ENCODE measurements at places on chromosomes 5 and 9.

- no peak for DNase-seq
Measured at GRCh38 chr9:21904776-21905175, 89.4 kb downstream of the CDKN2A start.

GRCh38 chr5:61678966-61679365 lies 346.9 kb downstream of the ZSWIM6 start:
- no peak for DNase-seq

DNA sequence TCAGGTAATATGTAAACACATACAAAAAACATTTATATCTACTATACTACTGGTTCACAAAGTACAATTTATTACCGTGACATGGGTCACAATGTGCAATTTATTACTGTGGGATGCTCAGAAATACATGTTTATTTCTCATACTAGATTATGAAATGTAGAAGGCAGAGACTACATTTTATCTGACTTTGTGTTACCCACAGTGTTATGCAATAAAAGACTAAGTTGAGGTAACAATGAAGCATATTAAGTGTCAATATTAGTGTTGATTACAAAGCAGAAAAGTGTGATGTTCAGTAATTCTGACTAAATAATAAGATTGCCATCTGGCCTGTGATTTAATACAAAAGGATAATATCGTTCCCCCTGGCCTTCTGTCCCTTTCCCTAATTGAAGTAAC lies 42.4 kb downstream of the CPLANE1 start:
- no peak for DNase-seq

- DNase-seq = no peak
Measured at GRCh38 chr5:58455066-58455465, 4.8 kb downstream of the PLK2 start.

DNA sequence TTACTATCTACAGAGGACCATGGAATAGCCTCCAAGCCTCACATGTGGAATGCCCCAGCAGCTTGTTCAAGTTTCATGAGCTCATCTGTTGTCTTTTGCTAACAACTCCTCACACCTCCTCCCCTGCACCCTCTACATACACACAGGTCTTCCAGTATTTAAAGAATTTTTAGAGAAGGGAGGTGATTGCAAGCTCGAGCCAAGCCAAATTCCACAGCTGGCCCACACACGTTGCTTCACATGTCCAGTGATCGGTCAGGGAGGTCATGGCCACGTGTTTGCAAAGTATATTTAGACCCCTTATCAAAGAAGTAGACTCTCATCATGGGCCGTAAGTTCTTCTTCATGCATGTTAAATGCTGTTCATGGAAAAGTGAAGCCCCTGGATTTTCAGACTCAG lies 281.7 kb downstream of the OSTF1 start:
- no peak for DNase-seq

DNA sequence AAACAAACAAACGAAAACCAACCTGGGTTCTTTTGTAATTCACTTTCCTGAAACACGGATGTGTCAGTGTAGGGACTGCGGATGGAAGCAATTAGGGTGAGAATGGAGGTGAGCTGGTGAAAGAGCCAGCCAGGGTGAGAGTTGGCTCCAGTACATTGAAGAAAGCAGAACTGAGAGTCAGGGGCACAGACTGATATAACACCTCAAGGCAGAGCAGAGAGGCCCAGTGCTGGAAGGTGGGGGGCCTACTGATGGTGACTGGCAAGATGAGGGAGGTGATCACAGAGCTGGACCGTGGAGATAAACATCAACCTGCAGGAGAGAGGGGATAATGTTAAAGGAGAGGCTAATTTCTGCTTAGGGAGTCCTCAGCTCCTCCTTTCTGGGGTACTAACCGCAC lies 221.1 kb downstream of the MAN2A1 start:
- DNase-seq = no peak

- no peak for DNase-seq
Measured at GRCh38 chr9:1890816-1891215, 124.3 kb upstream of the SMARCA2 start.

- DNase-seq = no peak
Measured at GRCh38 chr5:57824047-57824446, 341.4 kb upstream of the ACTBL2 start.

DNA sequence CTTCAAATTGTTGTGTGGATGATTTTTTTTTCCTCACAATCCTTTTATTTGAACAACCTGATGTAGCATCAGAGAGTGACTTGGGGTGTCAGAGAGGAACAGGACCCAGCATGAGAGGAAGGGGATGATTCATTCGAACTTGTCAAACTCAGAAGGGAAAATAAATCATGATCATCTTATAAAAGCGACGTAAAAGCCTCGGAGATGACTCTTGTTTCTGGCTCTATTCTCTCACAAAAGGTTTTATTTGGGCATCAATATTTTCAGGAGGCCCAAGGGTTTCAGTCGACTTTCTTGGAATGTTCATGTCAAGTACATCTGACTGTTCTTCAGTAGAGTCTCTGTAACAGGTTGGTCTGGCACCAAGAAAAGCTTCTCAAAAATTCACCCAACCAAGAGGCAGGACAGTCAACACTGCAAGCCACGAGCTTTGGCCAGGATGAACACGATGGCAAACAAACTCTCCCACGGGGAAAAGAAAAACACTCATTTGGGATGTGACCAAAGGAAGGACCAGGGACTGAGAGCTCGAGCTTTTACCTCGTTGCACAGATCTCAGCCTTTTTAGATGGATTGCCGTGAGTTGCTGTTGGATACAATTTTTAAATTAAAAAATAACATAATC lies 55.1 kb downstream of the ANKH start:
- no peak for DNase-seq

- DNase-seq = no peak
Measured at GRCh38 chr9:1100945-1101344, 50.8 kb downstream of the DMRT2 start.

DNA sequence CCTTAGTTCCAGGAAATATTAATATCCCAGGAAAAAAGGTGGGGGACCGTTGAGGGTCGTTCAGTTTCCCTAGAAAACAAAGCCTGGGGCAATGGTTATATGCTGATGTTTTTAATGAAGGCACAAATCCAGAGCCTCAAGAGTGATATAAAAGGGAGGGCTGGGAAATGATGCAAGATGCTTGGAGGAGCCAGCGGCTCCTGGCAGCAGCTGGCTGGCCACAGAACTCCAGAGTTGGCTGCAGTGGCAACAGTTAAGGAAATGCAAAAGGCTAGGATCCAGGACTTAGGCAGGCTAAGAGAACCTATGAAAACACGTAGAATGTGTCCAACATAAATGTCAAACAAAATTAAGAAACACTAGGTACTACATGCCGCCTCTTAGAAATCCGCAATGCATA lies 31.0 kb upstream of the B4GALT1 start:
- no peak for DNase-seq

GRCh38 chr5:179343719-179344430 lies 1.4 kb downstream of the ADAMTS2 start:
- DNase-seq = no peak

DNA sequence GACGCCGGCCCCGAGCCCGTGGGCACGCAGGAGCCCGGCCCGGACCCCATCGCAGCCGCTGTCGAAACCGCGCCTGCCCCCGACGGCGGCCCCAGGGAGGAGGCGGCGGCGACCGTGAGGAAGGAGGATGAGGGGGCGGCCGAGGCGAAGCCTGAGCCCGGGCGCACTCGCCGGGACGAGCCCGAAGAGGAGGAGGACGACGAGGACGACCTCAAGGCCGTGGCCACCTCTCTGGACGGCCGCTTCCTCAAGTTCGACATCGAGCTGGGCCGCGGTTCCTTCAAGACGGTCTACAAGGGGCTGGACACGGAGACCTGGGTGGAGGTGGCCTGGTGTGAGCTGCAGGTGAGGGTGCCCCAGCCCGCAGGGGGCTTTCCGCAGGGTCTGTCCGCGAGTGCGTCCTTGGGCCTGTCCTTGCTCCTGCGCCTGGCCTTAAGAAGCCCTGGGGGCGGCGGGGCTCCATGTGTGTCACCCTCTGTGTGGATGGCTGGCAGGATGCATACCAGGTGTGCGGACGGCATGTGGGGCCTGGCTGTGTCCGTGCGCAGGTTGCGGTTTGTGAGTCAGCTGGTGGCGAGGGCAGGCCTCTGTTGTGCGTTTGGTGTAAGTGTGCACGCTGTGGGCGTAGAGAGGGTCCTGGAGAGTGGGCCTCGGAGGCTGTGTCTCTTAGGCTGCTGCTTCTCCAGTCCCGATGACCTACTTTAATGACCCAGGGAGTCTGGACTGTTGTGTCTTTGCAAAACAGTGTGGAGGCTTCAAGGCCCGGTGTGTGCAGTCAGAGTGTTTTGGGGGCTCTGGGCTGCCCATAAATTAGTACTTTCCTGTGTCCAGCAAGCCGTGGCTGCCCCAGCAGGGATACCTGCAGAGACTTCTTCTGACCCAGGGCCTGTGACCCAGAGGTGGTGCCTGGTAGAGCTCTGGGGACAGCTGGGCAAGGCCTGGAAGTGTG lies 1.6 kb downstream of the WNK2 start:
- DNase-seq = no peak

DNA sequence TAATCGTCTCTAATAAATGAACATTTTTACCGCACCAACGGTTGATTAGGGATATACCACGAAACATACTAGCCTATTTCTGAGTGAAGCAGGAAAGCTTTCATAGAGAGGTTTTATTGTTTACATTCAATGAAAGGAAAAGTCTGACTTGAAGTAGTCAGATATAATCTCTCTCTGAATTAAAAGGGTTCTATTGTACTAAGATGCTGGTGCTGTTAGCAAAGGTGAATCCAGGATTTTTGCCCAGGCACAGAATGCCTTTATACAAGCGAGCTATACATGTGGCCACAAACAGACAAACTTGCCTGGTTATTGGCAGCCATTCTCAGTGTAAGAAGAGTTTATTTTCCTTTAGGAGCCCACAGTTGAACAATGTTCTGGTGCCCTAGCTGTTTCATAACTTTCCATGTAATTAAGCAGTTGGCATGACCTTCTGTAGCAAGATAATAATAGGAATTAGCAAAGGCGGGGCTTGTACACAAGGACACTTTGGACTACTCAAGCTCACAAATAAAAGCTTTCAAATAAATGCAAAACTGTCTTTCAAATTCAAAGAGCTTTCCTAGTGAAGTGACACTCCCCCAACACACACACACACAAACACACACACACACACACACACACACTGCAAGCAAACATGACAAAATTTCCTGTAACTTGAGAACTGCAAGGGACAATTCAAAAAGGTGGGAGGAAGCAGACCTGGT lies 198.7 kb upstream of the MAP3K1 start:
- DNase-seq = no peak

DNA sequence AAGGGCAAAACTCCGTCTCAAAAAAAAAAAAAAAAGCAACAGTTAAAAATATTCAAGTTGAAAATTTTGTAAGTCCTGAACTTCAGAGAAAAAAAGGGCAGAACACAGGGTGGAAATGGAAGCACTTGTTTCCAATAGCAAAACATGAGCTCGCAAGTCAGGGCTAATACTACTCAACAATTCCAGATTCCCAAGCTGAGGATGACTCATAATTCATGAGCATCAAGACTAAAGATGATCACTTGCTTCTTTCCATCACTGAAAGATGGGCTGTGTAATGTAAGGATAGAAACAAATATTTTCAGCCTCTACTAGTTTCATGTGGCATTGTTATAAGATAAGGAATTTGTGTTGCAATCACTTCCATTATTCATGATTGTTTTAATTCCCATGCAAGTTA lies 33.5 kb upstream of the FST start:
- no peak for DNase-seq

GRCh38 chr5:2499917-2500316 lies 251.6 kb downstream of the IRX2 start:
- no peak for DNase-seq

- DNase-seq = no peak
Measured at GRCh38 chr5:122996091-122996490, 40.4 kb downstream of the PPIC start.

- no peak for DNase-seq
Measured at GRCh38 chr9:116198344-116198743, 44.8 kb downstream of the PAPPA start.

DNA sequence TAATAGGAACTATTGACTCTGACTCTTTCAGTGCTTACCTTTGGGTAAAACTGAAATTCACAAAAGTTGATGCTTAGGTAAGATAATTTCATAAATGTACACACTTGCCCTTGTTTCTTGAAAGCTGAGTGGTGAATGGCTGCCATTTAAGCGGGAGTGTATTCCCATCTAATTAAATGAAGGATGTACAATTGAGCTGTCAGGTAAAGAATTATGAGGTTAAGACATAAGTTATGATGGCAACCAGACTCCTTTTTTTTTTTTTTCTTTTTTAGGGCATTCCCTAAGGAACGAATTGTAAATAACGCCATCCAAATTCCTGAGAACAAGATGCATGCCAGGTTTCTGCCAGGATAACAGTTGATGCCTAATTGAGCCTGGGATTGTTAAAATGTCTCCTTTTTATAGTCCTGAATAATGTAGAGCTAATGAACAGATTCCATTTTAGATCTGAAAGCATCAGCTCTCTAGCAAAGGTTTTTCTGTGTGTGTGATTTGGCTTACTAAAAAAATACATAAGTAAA lies 199.7 kb downstream of the ISL1 start:
- DNase-seq = no peak

- DNase-seq = no peak
Measured at GRCh38 chr5:53357439-53357838, 123.0 kb upstream of the FST start.

DNA sequence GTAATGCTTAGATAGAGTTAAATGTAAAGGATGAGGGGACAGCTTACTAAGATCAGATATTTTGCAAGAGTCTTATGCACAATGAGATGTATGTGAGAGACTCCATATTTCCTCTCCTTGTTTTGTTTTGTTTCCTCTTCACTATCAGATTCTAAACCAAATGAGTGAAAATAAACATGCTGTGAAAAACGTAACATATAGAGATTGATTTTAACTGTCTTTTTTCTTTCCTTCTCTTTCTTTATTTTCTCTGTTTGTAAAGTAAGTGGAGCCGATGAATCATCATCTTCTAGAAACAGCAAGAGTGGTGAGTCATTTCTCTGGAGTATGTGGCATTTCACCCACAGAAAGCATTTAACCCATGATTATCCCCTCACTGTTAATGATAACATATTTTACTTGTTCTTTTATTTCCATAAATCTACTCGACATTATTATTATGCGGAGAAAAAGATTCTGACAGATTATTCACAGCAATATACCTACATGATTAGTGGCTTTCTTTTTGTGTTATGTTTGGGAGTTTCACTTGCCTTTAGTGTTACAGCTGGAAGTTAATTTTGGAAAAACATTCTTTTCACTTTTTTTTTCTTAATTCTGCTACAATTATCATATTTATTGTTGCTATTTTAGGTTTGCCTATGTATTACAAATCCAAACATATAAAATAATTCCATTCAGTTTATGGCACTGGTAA lies 2.1 kb upstream of the ANXA1 start:
- DNase-seq = no peak

GRCh38 chr9:113026200-113026599 lies 14.2 kb upstream of the ZNF883 start:
- no peak for DNase-seq

All from stimulated activated CD8-positive, alpha-beta memory T cell treated with anti-CD3 and anti-CD28 coated beads, Interleukin-15, amount 100 ng/mL, for 4 hours (primary cell).